Smooth muscle cell of trachea (primary cell): ENCODE measurements at places on chromosomes 12 and 14. TPM values are rescaled to one million over a fixed set of nuclear protein-coding genes. Genes with fewer than 3 reads are reported as not detected.

Gene RTL1
- total RNA-seq = under 0.01 TPM in 1 of 2 replicates, not detected in the other

Gene PLEKHA5
- total RNA-seq = 45.8 and 61.2 TPM in 2 replicates

Gene SENP1
- total RNA-seq = 18.3 and 19.4 TPM in 2 replicates

Gene TRPV4
- 0.87 and 2.5 TPM in 2 replicates for total RNA-seq

Gene GZMH
- not detected in 2 replicates for total RNA-seq
